ENCODE measurements at places on chromosomes 2 and 18.

- no peak for DNase-seq
Observed at GRCh38 chr18:63271881-63272299, 47.7 kb downstream of the BCL2 start.

DNA sequence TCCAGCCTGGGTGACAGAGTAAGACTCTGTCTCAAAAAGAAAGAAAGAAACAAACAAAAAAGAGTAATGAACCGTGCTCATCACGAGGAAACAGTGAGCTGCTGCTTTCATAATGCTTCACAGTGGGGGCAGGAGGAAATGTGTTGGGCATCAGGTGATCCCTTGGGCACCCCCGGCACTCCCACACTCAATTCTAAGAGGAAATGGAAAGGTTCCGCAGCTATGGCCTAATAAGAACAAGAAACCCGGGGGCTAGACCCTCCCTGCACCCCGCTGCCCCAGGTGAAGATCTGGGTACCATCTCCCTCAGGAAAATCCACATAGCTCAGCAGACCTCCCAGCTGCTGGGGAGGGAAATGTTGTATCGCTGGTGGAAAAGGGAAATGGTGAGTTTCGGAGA lies 118.9 kb downstream of the LPIN1 start:
- DNase-seq: no peak

GRCh38 chr2:202120828-202121227 lies 47.8 kb downstream of the KIAA2012 start:
- DNase-seq: no peak

DNA sequence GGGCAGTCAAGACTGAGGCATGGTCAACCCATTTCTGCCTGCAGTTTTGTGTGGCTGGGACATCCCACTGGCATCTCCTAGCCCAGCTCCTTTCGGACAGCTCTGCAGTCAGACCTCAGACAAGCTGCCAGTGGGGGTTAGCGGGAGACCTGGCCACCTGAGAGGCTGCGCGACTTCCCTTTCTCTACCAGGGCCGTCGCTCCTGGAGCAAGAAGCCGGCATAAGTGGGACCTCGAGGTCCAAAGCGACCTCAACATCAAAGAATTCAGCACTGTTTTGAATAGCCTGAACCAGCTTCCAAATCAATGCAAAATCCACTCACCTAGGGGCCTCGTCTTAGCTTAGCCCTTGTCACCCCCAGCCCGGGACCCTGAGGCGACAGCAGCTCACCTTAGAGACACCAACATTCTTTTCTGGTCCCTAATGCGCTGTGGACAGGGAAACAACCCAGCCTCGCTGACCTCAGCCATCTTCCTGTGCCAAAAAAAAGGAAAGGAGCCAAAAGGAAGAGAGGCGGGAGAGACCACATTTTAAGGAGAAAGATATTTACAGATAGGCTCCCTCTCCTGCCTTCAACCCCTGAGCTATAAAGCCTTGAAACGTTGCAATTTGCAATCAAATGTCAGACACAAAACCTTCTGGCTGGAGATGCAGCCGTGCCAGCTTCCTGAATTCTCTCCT lies 81.2 kb downstream of the GFPT1 start:
- no peak for DNase-seq

DNA sequence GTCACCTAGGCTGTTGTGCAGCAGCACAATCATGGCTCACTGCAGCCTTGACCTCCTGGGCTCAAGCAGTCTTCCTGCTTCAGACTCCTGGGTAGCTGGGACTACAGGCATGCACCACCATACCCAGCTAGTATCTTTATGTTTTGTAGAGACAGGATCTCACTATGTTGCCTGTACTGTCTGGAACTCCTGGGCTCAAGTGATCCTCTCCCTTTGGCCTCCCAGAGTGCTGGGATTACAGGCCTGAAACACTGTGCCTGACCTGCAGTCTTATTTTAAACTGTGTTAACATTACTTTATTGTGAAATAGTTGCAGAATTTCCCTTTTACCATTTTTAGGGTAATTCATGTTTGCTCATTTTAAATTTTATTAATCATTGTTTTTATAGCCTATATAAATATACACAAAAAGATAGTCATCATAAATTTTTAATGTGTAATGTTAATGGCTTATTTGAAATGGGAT lies 24.6 kb downstream of the EML4 start:
- no peak for DNase-seq

DNA sequence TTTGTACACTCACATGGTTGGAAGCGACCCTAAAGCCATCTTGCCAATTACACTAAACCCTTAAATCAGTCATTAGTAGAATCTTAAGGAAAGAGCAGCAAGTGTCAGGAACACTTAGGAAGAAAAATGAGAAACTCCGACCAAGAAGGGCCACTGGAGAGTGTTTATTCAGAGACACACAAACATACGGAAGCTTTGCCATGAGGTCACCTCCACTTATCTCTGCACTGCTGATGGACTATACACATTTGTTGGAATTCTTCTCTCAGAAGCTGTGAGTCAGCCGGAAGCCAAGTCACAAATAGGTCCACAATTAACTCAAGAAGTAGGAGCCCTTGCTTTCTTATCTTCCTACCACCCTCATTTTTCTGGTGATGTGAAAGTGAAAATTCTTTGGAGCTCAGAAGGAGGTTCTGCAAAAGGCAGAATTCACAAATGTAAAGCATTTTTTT lies 21.6 kb downstream of the BMP10 start:
- DNase-seq: no peak

DNA sequence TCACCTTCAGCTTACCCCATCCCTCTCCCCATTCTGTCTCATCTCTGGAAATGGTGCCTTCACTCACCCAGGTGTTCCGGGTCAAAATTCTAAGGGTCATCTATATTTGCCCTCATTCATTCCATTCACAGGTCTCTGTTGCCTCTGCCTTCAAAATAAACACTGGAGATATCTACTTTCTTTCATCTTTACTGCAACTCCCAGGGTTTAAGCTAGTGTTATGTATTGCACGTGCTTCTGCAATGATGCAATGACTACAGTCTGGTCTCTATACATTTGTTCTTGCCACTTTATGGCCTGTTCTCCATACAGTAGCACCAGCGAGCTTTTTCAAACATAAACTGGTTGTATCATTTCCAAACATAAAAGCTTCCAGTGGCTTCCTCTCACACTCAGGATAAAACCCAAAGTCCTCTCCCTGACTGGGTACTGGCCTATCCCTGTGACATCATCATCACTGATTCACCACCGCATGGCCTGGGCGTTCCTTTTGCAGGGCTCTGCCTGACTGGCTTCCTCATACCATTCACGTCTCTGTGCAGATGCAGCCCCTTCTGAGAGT lies 14.3 kb downstream of the DSG2 start:
- no peak for DNase-seq

GRCh38 chr2:13255485-13255884 lies 538.7 kb downstream of the TRIB2 start:
- DNase-seq: no peak

GRCh38 chr2:36789181-36789804 lies 92.8 kb downstream of the VIT start:
- no peak for DNase-seq

All from adrenal gland (tissue), 19 donors.